ENCODE measurements at places on chromosomes 16 and 17. TPM values are rescaled to one million over a fixed set of nuclear protein-coding genes. Genes with fewer than 3 reads are reported as not detected.

- peaks cover 20% of the 10 kb centered on the region for H3K4me1 ChIP-seq
- H3K36me3 ChIP-seq: no peaks in the 10 kb centered on the region
- no peaks in the 10 kb centered on the region for H3K27me3 ChIP-seq
- peak; percentile 96 for DNase-seq
- no peak overlapping the region for H3K4me3 ChIP-seq
Observed at GRCh38 chr17:77734371-77735080, 224.0 kb upstream of the TNRC6C start.

GRCh38 chr16:3876695-3877094 lies 3.8 kb downstream of the CREBBP start:
- peak overlapping the region; percentile 37 for H3K27ac ChIP-seq
- H3K27me3 ChIP-seq: no peaks in the 10 kb centered on the region
- no peak for DNase-seq
- no peak overlapping the region for H3K4me3 ChIP-seq

- H3K4me3 ChIP-seq: no peak overlapping the region
- H3K27ac ChIP-seq: no peak overlapping the region
- DNase-seq: no peak
- H3K36me3 ChIP-seq: peaks cover 40% of the 10 kb centered on the region
- peaks cover 6% of the 10 kb centered on the region for H3K4me1 ChIP-seq
- no peaks in the 10 kb centered on the region for H3K27me3 ChIP-seq
Observed at GRCh38 chr17:48062273-48062672, 14.1 kb downstream of the NFE2L1 start.

- H3K27me3 ChIP-seq: no peaks in the 10 kb centered on the region
- H3K27ac ChIP-seq: no peak overlapping the region
- peak; percentile 39 for DNase-seq
- no peaks in the 10 kb centered on the region for H3K4me1 ChIP-seq
- H3K4me3 ChIP-seq: no peak overlapping the region
- no peaks in the 10 kb centered on the region for H3K36me3 ChIP-seq
Observed at GRCh38 chr16:83701494-83701893, 106.3 kb upstream of the HSBP1 start.

- H3K27ac ChIP-seq: no peak overlapping the region
- no peaks in the 10 kb centered on the region for H3K4me1 ChIP-seq
- H3K27me3 ChIP-seq: peaks cover 30% of the 10 kb centered on the region
- H3K36me3 ChIP-seq: no peaks in the 10 kb centered on the region
Observed at GRCh38 chr16:86899757-86900156, 321.4 kb downstream of the FOXL1 start.

DNA sequence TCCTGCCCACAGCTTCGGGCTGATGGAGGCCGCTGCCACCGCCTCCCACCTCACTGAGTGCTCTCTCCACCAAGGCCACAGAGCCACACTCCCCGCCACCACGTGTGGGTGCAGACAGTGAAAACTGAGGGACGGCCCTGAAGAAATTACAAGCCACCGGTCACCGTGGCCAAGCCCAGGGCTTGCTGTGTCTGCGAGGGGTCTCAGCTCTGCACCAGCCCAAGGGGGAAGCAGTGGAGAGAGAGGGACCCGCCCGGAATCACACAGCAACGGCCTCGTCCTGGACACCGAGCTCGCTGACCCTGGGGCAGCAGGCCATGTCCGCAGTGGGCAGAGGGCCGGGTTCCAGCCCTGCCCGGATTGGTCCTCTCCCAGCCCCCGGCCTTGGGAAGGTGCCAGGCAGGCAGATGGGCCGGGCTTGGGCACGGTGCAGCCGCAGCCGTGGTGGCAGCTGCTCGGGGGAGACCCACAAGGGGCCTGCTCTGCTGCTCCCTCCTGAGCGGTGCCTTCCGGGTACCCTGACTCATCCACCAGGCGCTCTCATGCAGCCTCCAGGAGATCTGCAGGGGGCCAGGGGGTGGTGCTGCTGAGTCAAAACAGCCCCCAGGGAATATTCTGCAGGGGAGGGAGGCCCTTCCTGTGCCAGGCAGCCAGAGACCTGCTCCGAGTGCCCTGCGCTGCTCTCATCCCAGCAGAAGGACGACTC lies 52.0 kb downstream of the CBFA2T3 start:
- no peaks in the 10 kb centered on the region for H3K27me3 ChIP-seq
- no peak overlapping the region for H3K4me3 ChIP-seq
- H3K4me1 ChIP-seq: no peaks in the 10 kb centered on the region
- no peak for DNase-seq

- H3K4me3 ChIP-seq: no peak overlapping the region
- H3K4me1 ChIP-seq: no peaks in the 10 kb centered on the region
- peaks cover 18% of the 10 kb centered on the region for H3K27me3 ChIP-seq
- H3K27ac ChIP-seq: no peak overlapping the region
Observed at GRCh38 chr16:30992931-30993816, 8.2 kb downstream of the HSD3B7 start.

DNA sequence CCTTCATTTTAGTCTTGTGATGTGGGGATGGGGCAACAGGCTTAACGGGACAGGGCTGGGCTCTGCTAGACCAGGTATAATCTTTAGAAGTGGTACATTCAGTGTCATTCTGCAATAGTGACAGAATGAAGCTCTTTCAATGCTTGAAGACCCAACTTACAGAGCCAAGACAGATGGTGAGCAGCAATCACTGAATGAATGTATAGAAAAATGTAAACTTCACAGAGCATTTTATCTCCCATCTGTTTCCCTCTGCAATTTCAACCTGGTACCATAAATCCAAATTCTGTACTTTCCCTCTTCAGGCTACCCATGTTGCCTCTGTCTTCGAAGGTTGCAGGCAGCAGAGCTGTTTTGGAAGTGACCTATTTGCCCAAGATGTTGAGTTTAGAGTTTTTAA lies 33.5 kb upstream of the GOT2 start:
- no peak overlapping the region for H3K4me3 ChIP-seq
- no peaks in the 10 kb centered on the region for H3K4me1 ChIP-seq
- H3K27me3 ChIP-seq: no peaks in the 10 kb centered on the region
- H3K27ac ChIP-seq: no peak overlapping the region

GRCh38 chr17:69335058-69335457 lies 8.1 kb upstream of the ABCA5 start:
- DNase-seq: peak; percentile 30
- H3K27me3 ChIP-seq: peaks cover 6% of the 10 kb centered on the region
- no peaks in the 10 kb centered on the region for H3K4me1 ChIP-seq

DNA sequence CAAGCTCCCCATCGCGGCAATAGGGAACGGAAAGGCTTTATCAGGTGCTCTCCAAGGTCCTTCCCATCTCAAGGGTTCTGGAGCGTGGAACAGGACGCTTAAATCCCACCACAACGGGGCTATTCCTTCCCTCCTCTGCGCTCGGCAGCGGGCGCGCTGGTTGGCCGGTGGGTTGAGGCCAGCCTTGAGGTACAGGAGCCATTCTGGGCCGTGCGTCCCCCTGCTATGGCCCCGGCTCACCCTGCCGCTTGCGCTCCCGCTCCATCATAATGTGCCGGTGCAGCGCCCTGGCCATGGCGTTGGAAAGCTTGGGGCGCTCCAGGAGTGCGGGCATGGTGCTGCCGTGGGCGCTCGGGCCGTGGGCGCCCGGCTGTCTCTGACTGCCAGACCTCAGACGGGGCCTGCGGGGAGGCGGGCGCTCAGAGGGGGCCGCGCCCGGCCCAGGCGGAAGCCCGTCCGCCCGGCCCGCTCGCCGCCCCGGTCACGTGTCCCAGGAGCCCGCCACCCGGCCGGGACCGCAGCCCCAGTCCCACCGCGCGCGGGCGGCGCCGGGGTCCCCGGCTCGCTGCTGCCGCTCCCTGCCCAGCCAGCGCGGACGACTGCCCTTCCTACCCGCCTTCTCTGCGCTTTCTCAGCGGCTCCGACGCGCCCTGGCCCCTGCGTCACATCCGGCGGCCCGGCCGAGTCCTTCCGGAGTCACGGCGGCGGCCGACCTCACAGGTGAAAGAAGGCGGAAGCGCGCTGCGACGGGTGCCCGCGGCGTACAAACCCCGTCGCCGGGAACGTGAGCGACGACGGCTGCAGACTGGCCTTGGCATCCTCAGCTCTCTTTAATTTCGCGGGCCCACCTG lies at the start of gene GPS2:
Gene GPS2, minus strand, starts transcription at position 642 of the 851 bp plus-strand sequence. Its CDS starts 308 bp downstream, at position 334.
- H3K27me3 ChIP-seq: no peaks in the 10 kb centered on the region
- H3K36me3 ChIP-seq: peaks cover 42% of the 10 kb centered on the region
- peak; percentile 91 for DNase-seq
- H3K27ac ChIP-seq: peak within 1 kb of the TSS; percentile 96

DNA sequence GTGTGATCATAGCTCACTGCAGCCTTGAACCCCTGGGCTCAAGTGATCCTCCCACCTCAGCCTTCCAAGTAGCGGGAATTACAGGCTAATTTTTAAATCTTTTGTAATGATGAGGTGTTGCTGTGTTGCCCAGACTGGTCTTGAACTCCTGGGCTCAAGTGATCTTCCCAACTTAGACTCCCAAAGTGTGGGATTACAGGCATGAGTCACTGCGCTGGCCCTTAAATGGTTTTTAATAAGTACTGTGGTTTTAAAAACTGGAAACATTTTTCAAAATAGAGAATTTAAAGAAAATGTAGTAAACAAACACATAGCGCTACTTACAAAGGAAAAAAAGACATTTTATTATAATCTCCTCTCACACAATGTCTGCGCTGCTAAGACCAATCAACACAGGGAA lies 32.2 kb downstream of the MARCHF10 start:
- H3K27me3 ChIP-seq: peaks cover 5% of the 10 kb centered on the region
- no peak overlapping the region for H3K4me3 ChIP-seq
- H3K27ac ChIP-seq: no peak overlapping the region
- no peak for DNase-seq
- no peaks in the 10 kb centered on the region for H3K4me1 ChIP-seq

DNA sequence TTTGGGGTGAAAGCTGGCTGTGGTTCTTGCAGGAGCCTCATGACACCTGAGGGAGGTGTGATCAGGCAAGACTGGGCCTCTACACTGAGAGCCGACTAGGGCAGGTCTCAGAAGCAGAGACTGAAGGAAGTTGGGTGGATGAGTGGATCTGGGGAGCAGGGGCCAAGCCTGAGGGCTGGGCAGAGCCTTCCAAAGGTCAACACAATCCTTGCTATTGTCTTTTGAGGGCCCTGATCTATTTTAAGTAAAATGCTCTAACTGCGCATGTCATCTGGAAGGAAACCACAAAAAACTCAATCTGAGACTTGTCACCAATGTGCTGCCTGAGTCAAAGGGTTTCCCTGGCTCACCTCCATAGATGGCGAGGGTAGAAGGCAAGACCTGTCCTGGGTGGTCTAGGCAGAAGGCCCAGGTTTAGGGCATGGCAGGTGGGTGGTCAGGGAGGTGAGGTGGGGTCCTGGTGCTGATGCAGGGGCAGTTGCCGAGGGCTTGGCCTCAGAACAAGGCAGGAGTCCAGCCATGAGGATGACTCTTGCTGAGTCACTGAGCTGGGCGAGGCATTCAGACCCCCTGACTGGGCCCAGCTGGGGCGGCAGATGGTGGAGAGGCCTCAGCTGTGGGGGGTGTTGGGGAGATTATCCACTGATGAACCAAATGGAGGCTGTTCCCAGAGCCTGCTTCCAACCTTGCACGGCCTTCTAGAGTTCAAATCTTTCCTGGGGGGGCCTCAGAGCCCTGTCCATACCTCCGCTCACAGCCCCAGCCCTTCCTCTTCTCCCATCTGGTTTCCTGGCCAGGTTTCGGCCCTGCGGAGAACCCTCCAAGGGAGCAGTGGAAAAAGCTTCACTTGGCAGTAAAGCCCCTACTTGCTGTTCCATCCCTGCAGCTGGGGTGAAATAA lies 5.1 kb downstream of the MVP start:
- peak overlapping the region; percentile 82 for H3K27ac ChIP-seq
- no peak for DNase-seq
- no peaks in the 10 kb centered on the region for H3K36me3 ChIP-seq
- H3K4me1 ChIP-seq: peaks cover 34% of the 10 kb centered on the region

DNA sequence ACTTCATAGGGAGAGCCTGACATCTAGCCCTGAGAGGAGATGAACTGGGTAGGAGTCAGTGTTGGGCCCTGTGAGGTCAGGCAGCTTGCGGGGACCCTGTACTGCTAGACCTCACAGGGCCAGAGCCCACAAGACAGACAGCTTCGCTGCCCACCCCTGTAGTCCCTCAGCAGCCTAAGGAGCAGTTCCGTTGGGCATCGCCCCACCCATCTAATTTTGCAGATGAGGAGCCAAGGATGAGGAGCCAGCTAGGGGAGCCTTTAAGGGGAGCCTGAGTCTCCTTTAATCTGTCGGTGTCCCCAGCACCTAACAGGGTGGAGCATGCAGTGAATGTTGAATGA lies 755 bp upstream of the TUFM start:
- no peaks in the 10 kb centered on the region for H3K27me3 ChIP-seq
- H3K4me1 ChIP-seq: peaks cover 18% of the 10 kb centered on the region
- H3K4me3 ChIP-seq: peak overlapping the region; percentile 60

- H3K27ac ChIP-seq: no peak overlapping the region
- DNase-seq: no peak
- H3K4me3 ChIP-seq: no peak overlapping the region
- peaks cover 1% of the 10 kb centered on the region for H3K27me3 ChIP-seq
Observed at GRCh38 chr16:48946686-48947370, 334.8 kb downstream of the CBLN1 start.

- H3K4me1 ChIP-seq: no peaks in the 10 kb centered on the region
- no peaks in the 10 kb centered on the region for H3K27me3 ChIP-seq
- H3K4me3 ChIP-seq: no peak overlapping the region
- H3K27ac ChIP-seq: no peak overlapping the region
- H3K36me3 ChIP-seq: no peaks in the 10 kb centered on the region
Observed at GRCh38 chr16:8283195-8283594, 307.1 kb downstream of the TMEM114 start.

- H3K36me3 ChIP-seq: peaks cover 12% of the 10 kb centered on the region
- no peak overlapping the region for H3K4me3 ChIP-seq
- no peak overlapping the region for H3K27ac ChIP-seq
- H3K27me3 ChIP-seq: no peaks in the 10 kb centered on the region
- H3K4me1 ChIP-seq: peaks cover 39% of the 10 kb centered on the region
- DNase-seq: no peak
Observed at GRCh38 chr16:75092777-75093176, 23.8 kb downstream of the LDHD start.

DNA sequence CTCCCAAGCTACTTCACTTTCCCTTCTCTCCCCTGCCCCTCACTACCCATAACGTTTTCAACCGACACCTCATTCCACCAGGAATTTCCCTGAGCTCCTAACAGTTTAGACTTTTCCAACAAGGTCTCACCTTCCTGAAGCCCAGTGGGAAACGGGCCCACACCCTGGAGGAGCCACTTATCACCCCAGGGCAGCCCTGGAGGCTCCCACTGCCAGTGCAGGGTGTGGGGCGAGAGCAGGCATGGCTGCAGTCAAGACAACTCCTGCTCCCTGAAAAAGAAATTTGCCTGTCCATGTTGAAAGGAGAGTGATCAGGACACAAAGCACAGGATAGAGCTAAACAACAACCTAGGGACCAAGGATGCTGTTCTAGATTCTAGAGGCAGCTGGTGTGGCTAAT lies 1.7 kb upstream of the CCNF start:
- peaks cover 4% of the 10 kb centered on the region for H3K36me3 ChIP-seq
- H3K27me3 ChIP-seq: no peaks in the 10 kb centered on the region
- H3K4me1 ChIP-seq: peaks cover 9% of the 10 kb centered on the region
- no peak overlapping the region for H3K4me3 ChIP-seq
- no peak overlapping the region for H3K27ac ChIP-seq
- no peak for DNase-seq

GRCh38 chr16:81946206-81946605 lies 65.1 kb downstream of the SDR42E1 start:
- H3K4me3 ChIP-seq: no peak overlapping the region
- no peak for DNase-seq
- H3K4me1 ChIP-seq: no peaks in the 10 kb centered on the region
- peaks cover 7% of the 10 kb centered on the region for H3K36me3 ChIP-seq
- H3K27ac ChIP-seq: no peak overlapping the region

The IGFALS gene
- 1.7 TPM for polyA plus RNA-seq

The EVPLL gene
- 2.0 TPM for polyA plus RNA-seq

The PLEKHG4 gene
- 9.0 TPM for polyA plus RNA-seq

The OR3A2 gene
- 0.10 TPM for polyA plus RNA-seq
